ENCODE measurements at places on chromosomes 11 and 22.
A peak's percentile ranks its signal among the peaks of the same experiment; 100 is the strongest.

DNA sequence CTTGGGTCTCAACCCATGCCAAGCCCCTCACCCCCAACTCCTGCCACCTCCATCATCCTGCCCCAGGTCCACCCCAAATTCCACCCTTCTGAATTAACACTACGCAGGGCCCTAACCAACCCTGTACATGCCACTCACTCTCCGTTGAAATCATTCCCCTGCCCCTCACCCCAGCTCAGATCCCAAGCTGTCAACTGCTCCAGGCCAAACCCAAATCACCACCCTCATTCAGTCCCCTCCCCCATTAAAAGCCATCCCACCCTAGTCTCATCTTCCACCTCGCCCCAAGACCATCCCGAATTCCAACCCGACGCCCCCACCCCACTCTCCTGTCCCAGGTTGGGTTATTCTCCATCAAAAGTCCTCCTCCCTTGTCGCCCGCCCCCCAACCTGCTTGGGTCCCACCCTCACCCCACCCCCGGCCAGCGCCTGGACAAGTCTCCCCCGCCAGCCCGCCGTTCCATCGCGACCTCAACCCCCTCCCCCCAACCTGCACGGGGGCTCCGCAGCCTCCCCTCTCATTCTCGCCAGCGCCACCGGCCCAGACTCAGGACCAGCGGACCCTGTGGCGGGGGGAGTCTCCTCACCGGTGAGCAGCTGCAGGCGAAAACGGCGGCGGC is 466 bp downstream of the FAM168A start:
- DNase-seq, result no peak

DNA sequence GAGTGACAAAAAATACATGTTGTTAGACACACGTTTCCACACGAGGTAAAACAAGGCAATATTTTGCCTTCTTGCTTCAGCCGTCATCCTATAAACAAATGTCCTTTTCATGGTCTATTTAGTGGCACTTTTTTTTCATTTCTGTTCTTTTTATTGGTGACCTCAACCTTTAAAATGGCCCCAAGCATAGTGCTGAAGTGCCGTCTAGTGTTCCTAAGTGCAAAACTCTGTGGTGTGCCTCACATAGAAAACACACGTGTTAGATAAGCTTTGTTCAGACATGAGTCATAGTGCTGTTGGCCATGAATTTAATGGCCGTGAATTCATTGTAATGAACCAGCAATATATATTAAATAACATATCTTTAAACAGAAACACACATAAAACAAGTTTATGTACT is 15.6 kb downstream of the OVCH2 start:
- DNase-seq, result no peak

DNA sequence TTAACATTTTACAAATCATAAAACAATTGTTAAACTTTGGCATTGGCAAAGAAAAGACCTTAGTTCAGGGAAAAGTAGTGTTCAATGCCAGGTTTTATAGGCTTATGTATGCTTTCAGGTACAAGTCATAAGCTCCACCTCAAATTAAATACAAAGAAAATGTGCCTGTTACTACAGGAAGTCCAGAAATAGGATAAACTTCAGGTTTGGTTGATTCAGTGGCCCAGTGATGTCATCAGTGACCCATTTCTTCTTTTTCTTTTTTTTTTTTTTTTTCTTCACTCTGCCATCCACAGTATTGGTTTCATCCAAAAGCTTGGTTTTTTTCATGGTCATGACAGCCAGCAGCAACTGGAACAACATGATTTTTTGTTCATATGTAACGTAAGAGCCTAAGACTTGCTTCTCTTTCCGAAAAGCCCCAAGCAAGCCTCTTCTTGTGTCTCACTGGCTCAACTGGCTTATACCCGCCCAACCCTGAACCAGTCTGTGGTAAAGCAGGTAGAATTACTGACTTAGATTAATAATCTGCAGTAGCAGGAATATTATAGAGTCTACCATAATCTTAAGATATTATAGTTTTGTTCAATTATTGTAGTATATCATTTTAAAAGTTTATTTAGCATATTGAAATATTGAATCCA is 46.2 kb downstream of the TTC17 start:
- no peak for DNase-seq

DNA sequence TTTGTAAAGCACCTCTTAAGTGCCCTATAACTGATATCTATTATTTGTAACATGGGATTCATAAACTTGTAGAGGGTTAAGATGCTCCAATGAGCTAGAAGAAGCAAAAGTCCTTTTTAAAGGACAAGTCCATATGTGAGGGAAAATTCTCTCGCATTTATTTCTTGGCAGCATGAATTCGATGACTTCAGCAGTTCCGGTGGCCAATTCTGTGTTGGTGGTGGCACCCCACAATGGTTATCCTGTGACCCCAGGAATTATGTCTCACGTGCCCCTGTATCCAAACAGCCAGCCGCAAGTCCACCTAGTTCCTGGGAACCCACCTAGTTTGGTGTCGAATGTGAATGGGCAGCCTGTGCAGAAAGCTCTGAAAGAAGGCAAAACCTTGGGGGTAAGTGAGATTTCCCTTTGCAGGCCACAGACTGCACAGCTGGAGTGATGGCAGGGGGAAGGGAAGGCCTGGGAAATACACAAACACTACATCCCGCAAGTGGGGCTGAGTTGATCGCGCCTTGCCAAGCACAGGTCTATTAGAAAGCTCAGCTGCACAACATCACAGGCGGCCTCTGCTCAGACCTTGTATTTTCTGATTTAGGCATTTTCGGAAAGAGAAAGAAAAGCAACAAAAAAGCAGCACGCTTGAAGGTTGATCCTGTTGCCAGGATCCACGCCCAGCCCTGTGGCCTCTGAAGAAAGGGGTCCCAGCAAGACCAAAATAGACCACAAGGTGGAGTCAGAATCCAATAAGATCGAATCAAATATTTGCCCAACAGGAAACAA is 1.5 kb downstream of the MS4A8 start:
- no peak for DNase-seq

GRCh38 chr22:30273711-30274436 is 7.2 kb upstream of the OSM start:
- no peak for DNase-seq

- DNase-seq, result no peak
Measured at GRCh38 chr11:130454491-130455252, 6.2 kb downstream of the ADAMTS15 start.

DNA sequence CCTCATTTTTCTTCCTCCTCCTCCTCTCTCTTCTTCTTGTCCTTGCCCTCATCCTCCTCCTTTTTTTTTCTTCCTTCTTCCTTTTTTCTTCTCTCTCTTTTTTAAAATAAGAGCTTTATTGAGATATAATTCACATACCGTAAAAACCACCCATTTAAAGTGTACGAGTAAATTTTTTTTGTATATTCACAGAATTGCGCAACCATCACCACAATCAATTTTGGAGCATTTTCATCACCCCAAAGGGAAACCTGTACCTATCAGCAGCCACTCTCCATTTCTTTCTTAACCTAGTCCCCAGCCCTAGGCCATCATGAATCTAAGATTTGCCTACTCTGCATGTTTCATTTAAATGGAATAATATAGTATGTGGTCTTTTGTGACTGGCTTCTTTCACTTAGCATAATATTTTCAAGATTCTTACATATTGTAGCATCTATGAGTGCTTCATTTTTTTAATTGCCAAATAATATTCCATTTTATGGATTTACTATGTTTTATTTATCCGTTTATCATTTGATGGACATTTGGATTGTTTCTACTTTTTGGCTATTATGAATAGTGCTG is 35.0 kb downstream of the CAT start:
- DNase-seq, result no peak

DNA sequence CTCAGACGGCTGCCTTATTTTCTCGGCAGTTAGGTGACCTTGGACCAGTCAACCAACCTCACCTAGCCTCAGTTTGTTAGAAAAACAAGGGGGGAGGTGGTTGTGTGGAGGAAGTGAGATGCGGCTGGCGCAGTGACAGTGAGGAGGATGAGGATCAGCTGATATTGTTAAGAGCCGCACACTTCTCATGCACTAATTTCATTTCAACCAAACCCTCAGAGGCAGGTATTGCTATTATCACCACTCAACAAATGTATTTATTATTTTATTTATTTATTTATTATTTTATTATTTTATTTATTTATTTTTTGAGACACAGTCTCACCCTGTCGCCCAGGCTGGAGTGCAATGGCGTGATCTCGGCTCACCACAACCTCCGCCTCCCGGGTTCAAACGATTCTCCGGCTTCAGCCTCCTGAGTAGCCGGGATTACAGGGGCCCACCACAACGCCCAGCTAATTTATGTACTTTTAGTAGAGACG is 2.1 kb downstream of the LGALS1 start:
- no peak for DNase-seq

DNA sequence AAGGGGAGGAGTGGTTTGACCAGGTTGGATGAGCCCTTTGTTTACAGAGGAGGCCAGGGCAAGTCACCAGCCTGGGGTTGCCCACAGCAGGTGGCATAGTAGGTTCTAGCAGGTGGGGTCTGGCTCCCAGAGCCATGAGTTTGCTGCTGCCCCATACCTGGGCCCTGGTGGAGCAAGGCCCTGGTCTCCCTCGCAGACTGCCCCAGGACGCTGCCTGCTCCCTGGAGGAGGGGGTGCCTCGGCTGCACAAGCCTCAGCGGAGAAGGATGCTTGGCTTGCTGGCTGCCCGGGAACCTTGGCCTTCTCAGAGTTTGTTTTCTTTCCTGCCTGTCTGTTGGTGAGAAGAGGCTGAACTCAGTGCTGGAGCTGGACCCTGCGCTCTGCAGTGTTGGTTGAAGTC is 54.9 kb downstream of the LRP5 start:
- no peak for DNase-seq

DNA sequence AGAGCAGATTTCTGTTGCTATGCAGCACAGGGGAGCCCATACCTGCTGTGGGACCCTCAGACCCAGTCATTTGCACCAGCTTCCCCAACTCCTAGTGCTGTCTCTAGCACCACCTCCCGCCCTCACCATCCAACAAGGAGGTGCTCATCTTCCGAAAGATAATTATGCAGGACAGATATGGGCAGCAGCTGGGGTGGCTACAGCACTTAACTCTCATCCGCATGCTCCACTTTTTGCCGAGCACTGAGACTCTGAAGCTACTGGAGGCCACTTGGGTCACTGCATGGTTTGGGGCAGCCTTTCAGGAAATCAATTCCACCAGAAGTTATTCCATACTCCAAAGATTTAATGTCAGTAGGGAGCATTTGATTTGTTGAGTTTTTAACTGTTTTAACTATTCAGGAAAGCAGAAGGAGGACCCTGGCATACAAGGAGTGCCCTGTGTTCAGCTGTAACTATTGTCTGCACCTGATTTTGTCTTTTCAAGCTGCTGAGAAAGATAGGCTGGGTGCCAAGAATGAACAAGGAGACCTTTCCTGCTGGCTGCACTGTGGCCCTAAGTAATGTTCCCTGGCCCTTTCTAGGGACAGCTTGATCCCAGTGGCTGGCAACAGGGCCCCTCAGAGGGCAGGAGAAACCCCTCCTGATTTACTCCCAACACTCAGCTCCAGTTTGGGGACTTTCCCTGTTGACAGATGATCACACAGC is 67.3 kb upstream of the CSNK2A3 start:
- peak; percentile 76 for DNase-seq

DNA sequence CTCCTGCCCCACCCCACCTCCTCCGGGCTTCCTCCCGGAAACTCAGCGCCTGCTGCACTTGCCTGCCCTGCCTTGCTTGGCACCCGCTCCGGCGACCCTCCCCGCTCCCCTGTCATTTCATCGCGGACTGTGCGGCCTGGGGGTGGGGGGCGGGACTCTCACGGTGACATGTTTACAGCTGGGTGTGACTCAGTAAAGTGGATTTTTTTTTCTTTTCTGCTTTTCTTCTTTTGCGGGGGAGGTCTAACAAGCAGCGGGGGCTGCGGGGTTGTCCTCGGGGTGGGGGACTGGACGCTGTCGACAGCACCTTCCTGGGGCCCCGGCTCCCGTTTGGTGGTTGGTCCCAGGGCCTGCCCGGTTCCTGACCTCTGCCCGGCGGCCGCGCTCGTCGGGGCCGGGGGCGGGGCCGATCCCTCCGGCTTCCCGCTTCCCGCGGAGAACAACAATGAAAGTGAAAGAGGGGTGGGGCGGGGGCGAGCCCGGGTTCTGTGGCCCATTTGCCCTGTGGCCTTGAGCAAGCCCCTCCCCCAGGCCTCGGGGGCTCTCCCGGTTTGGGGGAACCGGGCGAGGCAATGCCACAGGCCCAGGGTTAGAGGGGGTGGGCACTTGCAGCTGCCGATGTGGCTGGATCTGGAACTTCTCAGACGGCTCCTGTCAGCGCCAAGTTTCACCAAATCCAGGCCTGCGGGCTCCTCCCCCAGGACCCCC is 975 bp upstream of the MDK start:
- DNase-seq, result no peak

DNA sequence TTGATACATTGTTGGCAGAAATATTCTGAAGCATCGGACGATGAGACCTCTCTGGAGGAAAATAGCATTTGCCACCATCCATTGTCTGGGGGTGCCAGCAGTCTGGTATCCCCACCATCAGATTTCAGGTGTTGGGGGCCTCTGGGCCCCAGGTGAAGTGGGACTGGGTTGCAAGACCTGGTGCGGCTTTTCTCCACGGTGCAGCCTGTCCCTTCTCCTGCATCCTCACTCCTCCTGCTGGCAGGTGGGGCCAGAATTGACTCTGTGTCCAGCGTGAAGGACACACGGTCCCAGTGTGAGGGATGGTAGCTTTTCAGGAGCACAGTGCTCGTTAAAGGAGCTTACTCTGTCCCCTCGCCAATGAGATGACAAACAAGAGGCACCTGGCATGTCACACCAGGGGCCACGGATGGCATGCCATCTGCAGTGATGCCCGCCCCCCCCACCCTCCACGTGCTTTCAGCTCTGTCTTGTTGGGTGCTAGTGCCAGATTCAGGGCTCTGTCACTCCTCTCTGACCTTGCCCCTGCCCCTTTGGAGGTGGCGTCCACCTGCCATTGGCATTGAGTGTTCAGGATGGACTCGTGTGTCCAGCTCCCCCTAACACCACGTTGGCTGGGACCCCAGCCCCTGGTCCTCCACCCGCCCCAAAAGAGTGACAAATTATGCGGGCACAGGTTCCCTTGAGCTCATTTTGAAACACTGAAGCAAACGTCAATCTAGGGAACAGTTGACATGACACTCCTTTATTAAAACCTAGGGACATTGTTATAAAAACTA is 62.4 kb downstream of the PARVG start:
- peak; percentile 13 for DNase-seq

- no peak for DNase-seq
Measured at GRCh38 chr11:38060920-38061319, 1462.9 kb upstream of the RAG2 start.

DNA sequence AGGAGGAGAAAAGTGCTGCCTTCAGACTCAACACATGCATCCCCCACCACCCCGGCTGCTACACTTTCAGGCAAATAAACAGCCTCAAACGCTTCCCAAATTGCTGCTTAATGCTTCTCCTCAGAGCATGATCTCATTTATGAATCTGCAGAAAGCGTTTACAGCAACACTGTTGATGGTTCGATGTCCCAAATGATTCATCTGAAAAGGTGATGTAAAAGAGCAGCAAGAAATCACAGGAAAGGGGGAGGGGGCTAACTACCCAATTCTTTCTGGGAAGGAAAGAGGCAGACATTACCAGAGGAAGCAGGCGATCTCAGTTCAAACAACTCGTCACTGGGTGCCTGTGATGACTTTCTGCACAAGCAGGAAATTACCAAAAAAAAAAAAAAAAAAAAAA is 119.6 kb downstream of the TENM4 start:
- no peak for DNase-seq

GRCh38 chr11:75656044-75656727 is 12.7 kb downstream of the MAP6 start:
- DNase-seq, result no peak

- DNase-seq, result no peak
Measured at GRCh38 chr11:129846508-129847335, 31.1 kb downstream of the TMEM45B start.

GRCh38 chr11:11220786-11221185 is 132.3 kb downstream of the CSNK2A3 start:
- no peak for DNase-seq

Measured in NCI-H524 (cell line).